Activated CD4-positive, alpha-beta T cell treated with anti-CD3 and anti-CD28 coated beads, Interleukin-2, amount 10 ng/mL, durations not matched to agents 7 days and 5 days (primary cell): ENCODE measurements at places on chromosomes 4 and X. TPM values are rescaled to one million over a fixed set of nuclear protein-coding genes. Genes with fewer than 3 reads are reported as not detected.

Gene GRIA2
- not detected for total RNA-seq

Gene EDA
- 1.9 TPM for total RNA-seq

Gene CENPI
- total RNA-seq: 28.5 TPM

Gene KCNE5
- 0.17 TPM for total RNA-seq

Gene PDGFC
- total RNA-seq: not detected

Gene MGARP
- total RNA-seq: 0.21 TPM

Gene MAGEH1
- 18.7 TPM for total RNA-seq

Gene TMPRSS11A
- not detected for total RNA-seq

Gene KLF8
- 15.2 TPM for total RNA-seq

Gene XAGE2
- total RNA-seq: not detected

Gene KIT
- total RNA-seq: 0.29 TPM

Gene RHOXF2
- total RNA-seq: not detected

Gene DRD5
- not detected for total RNA-seq

Gene CLDN2
- not detected for total RNA-seq

Gene USP46
- total RNA-seq: 8.9 TPM

Gene DDX60
- total RNA-seq: 125 TPM

Gene KCND1
- total RNA-seq: 3.6 TPM

Gene USP9X
- 45.5 TPM for total RNA-seq

Gene TMEM144
- not detected for total RNA-seq

Gene DCAF8L2
- not detected for total RNA-seq

Gene PPP2R2C
- not detected for total RNA-seq

Gene COQ2
- total RNA-seq: 16.2 TPM

Gene PASD1
- not detected for total RNA-seq
